RCC 7860 (cell line): ENCODE measurements at places on chromosomes 2 and 18.

DNA sequence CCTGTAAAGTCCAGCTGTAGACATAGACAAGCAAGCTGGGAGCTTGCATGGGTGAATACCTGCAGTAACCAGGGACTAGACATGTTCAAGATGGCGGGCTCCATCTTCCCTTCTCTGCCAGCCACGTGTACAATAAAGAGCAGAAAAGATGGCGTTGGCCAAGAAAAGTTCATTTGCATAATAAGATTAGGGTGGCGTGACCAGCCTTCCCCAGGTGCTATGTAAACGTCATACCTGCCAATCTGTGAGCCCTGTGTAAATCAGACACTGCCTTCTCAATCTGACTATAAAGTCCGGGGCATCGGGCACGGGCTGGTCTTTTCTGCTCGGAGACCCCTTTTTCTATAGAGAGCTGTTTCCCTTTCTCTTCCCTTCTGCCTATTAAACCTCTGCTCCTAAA, 101.6 kb upstream of the XPO1 start:
- no peak for DNase-seq

GRCh38 chr18:60996326-60996725, 336.9 kb upstream of the CDH20 start:
- no peak for DNase-seq

GRCh38 chr2:160581448-160581847, 87.8 kb upstream of the RBMS1 start:
- DNase-seq = no peak

DNA sequence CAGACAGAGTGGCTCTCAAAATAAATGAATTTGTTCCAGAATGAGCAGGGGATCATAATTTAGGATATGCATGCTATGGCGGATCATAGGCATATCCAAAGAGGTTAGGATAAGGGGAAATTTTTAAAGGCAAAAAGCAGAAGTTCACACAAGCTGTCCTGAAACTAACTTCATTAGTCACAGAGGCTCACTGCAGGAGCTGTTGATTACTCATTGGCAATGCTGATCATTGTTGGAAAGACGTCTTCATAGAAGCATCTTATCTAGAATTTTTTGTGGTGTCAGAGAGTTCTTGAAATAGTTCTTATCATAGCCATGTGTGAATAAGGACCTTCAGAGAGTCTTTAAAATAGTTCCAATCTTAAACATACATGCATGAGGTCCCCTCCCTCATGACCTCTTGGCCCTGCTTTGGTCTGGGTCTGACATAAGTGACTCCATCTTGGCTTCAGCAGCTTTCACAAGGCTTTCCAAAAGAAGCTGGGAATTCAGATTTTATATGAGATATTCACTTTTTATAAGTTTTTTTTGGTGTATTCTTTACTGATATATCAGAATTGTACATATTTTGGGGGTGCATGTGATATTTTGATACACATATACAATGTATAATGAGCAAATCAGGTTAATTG, 7.5 kb upstream of the CCDC195 start:
- DNase-seq = peak; percentile 40

DNA sequence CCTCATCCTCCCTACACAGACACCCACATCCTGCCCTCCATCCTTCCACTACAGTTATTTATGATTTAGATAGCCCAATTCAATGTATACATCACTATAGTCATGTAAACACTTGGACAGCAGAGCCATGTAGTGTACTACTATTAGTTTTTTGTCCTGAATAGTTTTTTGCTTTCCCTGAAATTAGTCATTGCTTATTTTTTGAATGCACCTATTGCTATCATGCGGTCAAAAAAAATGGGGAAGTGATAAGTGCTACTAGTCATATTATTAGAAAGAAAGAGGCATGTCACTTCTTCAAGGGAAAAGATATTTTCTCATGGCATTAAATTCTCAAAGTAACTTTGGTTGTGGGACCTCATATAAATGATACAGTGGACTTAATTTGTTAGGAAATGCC, 6.8 kb upstream of the GREB1 start:
- no peak for DNase-seq

GRCh38 chr2:75556679-75557366, 3.9 kb downstream of the EVA1A start:
- DNase-seq = no peak

GRCh38 chr2:177118636-177119035, 94.0 kb upstream of the HNRNPA3 start:
- no peak for DNase-seq

DNA sequence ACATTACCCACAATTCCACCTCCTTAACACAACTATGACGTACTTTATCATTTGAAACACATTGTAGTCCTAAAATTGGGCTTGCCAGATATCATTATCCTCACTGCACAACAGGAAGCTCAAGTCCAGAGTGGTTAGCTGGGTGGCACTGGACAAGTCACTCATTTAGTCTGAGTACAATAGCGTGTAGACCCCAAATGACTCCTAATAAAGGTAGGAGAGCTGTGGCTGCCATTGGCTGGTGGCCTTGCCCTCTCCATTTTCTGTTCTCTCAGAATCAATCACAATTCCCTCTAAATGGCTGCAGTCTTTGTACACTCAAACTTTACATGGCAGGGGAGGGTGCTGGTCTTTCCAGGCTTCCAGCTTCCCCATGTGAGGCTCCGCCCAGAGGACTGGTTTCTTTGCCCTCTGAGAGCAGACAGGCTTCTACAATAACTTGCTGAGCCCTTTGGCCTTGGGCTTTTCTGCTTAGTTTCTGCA, 11.7 kb downstream of the PSTPIP2 start:
- no peak for DNase-seq

DNA sequence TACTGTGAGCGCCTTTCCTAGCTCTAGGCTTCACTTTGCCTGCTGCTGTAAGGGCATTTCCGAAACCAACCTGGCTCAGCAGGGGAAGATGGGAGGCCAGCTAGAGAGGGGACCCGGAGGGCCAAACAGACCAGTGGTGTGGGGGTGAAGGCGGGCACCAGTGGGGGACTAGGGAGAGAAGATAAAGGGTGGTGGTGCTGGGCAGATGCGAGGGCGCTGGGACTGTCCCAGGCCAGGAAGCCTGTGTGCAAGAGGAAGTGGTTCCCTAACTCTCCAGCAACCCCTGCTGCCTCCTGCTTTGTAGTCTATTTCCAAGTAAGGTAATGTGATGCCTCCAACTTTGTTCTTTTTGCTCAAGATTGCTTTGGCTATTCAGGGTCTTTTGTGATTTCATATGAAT, 73.1 kb downstream of the DNAH7 start:
- DNase-seq = no peak

- DNase-seq = no peak
Measured at GRCh38 chr2:209277444-209277843, 146.4 kb upstream of the MAP2 start.

DNA sequence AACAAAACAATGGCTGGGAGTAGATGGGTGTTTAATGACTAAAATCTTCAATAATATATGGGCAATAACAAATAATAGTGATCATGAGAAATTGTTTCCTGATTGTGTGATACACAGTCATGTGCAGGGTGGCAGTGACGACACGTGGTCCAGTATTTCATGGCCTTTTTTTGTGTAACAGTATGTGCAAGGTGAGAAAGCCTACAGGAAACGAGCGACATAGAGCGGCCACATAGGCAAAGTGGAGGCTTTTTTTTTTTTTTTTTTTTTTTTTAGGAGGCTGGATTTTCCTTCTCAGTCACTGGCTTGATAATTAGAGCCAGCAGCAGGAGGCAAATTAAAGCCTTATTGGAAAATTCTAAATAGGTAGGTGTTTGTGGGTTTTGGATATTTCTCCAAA, 123.7 kb downstream of the MYO3B start:
- no peak for DNase-seq

GRCh38 chr2:67560771-67561456, 163.8 kb downstream of the ETAA1 start:
- DNase-seq = no peak

DNA sequence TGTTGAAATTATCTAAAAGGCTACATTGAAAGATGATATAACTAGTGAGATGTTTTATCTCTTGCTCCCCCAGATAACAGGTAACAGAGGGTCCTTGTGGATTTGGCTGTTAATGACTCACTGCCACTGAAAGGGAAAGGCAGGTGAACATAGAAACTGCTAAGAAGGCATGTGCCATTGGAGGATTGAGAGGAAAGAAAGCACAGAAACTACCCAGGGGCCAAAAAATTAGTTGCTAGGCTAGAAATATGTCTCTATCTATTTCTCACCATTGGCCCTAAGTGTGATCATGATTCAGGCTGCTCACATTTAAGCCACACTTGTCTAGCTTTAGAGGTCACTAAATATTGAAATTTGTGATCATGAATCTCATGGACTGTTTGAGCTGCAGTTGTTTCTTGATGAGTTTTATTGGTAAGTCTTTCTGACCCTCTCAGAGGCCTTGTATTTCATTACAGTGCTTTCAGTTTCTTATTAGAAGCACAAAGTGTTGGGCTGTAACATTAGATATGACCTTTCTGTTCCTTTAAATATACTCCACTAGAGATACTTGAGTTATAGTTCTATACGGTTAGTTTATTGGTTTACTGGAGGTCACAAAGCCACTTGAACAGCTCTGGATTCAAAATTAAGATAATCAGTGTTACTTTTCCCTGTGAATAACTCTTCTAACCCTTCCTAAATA, 26.2 kb downstream of the NAB1 start:
- no peak for DNase-seq

DNA sequence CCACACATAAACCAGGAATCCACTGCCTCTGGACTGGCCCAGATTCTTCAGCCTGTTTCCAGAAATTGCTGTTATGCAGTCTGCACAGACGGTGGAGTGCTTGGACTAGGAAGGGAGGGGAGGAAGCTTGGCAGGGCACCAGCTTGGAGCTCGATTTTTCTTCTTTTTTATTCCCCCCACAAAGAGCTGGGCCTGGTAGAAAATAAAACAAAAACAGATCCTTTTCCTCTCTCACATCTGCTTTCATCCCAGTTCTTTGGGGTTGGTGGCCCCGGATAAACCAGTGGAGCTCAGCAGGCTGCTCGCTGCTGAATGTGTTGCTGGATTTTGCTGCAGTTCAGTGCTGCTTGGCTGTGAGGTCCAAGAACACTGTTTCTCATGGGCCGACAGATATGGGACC, 16.0 kb downstream of the LRRTM1 start:
- no peak for DNase-seq

DNA sequence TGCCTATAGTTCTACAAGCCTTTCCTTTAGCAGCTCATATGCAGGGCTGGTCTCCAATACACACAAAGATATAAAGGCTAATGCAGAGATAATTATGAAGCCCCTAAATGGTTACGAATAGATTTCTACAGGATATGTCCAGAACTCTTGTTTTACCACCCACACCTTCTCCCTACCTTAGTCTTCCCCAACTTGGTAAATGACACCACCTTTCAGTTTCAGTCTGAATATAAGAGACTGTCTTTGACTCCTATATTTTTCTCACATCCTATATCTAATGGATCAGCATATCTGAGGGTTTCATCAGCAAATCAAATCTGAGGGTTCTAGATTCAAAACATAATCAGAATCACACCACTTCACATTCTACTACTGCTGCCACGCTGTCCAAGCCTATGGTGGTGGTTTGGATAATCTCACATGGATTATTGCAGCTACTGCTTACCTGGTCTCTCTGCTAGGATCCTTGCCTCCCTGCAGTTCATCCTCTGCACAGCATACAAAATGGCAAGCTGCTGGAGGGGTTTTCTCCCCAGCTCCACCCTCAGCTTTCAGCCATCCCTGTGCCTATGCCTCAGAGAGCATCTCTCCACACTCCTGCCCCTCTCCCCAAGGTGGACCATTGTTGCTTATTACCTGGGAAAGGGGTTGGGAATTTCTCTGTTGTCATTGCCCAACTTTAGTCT, 178.0 kb upstream of the SPOPL start:
- no peak for DNase-seq

GRCh38 chr2:224171226-224171625, 132.1 kb upstream of the SERPINE2 start:
- DNase-seq = no peak

DNA sequence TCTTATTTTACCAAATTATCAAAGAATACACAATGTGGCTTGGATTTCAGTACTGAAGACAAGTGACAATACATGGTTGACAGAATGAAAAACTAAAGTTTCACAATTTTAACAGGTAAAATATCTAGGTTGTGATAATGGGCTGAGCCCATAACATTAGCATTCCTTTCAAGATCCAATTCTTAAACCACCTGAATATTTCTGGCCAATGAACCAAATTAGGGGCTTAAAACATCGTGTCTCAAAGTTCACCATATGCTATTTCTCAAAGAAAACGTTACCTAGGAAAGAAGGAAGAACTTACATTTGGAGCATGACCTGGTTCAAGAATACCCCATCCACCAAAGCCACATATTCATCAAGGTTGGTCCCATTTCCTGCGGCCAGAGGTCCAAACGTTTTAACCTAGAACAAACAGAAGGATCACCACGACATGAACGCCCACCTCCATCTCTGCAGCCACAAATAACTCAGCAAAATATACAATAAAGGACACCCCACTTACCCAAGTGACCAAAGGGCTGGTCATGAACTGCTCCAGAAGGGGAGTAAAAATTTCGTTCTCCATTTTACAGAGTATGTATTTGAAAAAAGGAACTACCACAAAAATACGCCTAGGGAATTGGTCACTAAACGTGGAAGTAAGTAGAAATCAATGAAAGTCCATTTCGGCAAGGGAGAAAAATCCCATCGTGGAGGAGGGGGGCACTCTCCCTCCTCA, 984 bp downstream of the CCDC88A start:
- no peak for DNase-seq

DNA sequence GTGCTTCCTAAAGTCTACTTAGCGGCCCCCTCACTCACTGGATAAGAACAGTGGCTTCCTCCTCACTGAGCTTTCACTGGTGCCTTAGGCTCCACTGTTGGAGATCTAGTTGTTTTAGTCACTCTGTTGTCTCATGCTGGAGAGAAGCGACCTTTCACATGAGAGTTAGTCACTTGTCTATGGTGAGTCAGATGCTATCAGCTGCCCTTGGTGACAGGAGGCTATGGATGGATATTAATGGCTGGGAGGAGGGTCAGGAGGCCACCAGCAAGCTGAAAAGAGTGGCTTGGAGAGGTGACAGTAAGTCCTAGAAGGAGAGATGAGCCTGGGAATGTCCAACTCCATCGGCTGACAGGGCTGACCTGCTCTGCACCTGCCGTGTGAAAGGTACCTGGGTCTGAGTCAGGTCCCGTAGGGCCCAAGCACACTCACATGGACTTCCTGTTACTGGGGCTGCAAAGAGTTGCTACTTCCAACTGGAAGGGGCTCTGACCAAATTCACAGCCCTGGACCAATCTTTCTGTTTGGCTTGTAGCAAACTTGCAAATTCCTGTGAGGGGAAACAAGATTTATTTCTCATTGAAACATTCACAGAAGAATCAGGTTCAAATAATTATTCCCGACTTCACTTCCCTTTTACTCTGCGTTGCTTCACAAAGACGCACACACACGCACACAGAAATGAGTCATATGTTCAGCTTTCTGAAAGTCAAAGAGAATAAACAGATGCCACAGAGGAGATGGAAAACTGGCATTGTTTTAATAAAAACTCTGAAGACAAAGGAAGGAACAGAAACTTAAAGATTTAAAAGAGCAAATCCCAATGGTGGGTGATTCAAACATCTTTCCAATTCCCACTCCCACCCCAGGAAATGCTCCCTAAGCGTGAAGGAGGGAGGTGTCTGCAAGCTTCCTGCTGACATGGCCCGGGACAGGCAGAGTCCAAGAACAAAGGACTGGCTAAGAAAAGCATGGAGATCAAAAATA, 203.5 kb upstream of the TWIST2 start:
- DNase-seq = peak; percentile 74

- no peak for DNase-seq
Measured at GRCh38 chr2:1650085-1650872, 94.0 kb downstream of the PXDN start.
